ENCODE measurements at places on chromosomes 3 and 15.

DNA sequence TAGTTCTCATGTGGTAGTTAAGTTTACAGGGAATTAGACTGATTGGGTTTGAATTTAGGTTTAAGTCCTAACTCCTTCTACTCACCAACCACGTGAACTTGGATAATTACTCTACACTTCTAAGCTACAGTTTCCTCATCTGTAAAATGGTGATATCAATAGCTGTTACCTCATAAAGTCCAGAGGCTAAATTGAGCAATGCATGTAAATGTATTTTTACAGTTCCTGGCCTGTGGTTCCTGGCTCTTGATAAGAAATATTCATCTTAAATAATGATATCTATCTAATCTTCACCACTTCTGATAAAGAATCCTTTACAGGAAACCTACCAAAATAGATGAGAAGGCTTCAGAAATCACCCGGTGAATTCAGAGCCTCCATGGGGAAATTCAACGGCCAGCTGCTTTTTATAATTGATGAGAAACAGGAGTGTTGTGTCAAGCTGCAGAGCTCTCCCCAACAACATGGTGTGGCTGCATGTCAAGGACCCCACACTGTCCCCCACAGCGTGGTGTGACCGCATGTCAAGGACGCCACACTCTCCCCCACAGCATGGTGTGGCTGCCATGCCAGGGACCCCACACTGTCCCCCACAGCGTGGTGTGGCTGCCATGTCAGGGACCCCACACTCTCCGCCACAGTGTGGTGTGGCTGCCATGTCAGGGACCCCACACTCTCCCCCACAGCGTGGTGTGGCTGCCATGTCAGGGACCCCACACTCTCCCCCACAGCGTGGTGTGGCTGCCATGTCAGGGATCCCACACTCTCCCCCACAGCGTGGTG lies 80.8 kb upstream of the PEX5L start:
- no peak for DNase-seq

GRCh38 chr3:140316466-140316865 lies 361.4 kb upstream of the TRIM42 start:
- DNase-seq: peak; percentile 35

DNA sequence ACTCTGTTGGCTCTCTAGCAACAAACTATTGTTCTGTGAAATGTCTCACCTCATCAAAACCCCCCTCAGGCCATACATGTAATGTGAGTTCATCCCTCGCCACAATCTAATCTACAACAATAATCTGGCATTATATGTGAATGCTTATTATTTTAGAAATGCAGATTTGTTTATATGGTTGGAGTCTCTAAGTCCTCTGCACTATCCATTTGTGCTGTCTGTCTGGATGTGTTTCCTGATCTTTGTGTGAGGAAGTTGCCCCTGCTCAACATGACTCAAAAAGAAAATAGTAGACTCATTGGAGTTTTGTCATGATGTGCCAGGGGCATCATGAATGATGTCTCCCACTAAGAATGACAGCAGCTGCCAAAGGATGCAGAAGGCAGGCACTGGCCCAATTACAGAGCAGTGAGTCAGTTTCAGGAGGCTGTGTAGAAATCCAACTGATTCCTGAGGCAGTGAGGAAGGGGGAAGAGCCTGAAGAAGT lies 161.6 kb upstream of the PDZRN3 start:
- DNase-seq: no peak

- DNase-seq: no peak
These were observed 1.7 kb downstream of the CLRN1 start for GRCh38 chr3:150970665-150971324.
